Right hindlimb (tissue), 1 donor: ENCODE measurements at places on chromosomes 12 and 14.

GRCh38 chr14:90531497-90531896 lies 134.7 kb downstream of the CALM1 start:
- DNase-seq: no peak

DNA sequence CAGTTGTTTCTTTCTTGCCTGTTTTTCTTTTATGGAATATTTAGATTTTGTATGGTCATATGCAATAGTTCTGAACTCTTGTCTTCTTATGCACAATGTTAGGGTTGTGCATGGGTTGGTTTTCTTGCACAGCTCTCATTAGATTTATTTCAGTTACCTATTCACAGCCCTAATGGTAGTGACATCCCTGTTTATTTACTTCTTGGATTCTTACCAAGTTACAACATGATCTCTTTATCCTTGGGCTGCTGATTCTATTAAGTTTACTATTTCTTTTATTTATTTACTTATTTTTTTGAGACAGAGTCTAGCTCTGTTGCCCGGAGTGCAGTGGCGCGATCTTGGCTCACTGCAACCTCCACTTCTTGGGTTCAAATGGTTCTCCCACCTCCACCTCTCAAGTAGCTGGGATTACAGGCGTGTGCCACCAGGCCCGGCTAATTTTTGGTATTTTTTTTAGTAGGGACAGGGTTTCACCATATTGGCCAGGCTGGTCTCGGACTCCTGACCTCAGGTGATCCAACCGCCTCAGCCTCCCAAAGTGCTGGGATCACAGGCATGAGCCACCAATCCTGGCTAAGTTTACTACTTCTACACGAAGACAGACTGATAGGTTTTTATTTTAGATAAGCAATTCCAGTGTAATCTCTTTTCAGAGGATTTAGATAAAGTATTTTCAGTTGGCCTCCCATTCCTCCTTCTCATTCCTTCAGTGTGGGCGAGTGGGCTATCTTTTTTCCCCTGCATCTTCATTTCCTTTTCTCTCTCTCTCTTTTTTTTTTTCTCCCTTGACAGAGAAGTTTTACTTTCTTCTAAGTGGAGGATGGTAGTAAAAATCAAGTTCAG lies 395.1 kb upstream of the RGS6 start:
- DNase-seq: no peak

- peak; percentile 53 for DNase-seq
These were observed 8.9 kb downstream of the AJUBA start for GRCh38 chr14:22973217-22974032.

DNA sequence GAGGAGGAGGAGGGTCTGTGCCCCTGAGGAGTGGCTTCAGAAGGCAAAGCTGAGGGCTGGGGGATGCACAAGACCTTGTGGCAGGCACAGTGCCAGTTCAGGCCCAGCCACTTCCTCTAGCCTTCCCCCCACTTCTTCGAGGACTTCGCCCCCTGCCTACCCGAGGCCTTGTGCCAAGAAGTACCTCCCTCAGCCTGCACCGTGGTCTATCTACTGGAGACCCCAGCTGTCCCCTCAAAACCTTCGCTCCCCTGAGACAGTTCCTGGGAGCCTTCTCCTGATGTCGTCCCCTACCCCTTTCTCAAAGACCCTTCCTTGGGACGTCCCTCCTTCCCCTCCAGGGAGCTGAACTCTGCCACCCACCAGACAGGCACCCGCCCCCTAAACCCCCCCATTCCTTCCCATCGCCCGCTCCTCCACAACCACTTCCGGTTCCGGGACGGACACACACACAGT lies 604 bp downstream of the ZNF384 start:
- DNase-seq: no peak

DNA sequence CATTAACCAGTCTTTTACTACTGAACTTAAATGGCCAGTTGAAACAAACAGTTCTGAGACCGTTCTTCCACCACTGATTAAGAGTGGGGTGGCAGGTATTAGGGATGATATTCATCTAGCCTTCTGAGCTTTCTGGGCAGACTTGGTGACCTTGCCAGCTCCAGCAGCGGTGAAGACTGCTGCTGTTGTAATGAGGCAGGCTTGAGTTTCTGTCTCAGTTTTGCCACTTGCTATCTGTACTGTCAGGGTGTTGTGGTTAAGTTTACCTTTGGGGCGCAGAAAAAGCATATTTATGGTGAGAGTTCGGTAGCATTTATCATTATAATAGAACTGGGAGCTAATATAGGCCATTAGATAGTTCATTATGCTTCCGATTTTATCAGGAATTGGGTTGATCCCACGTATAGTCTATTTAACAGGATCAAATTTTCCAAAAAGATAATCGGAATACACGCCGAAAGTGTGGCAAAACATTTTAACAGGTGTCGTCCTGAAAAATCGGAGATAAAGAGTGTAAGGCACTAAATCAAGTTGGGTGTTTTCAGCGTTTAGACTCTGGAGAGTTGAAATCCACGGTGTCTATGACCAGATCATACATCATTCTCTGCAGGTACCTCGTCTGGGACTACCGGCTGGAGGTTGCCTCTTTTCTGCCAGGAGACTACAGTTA lies 688 bp upstream of the NECAP1 start:
- DNase-seq: no peak

DNA sequence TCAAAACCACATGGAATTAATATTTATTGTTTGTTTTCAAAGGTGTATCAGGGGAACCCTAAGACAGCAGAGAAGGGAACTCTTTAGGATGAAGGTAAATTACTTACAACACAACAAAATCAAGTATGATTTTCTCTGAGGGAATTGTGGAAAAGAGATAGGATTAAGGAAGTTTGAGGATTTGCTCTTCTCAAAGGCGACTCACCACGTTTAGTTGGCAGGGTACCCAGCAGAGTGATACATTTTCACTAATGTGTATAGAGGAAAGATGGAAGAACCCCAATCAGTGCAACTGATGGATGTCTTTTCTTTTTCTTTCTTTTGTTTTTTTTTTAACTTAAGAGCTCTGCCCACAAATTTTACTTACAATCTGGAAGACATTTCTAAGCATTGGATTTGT lies 499.2 kb downstream of the CCER1 start:
- DNase-seq: peak; percentile 17

- DNase-seq: no peak
These were observed 16.5 kb upstream of the TPCN1 start for GRCh38 chr12:113204804-113205203.

DNA sequence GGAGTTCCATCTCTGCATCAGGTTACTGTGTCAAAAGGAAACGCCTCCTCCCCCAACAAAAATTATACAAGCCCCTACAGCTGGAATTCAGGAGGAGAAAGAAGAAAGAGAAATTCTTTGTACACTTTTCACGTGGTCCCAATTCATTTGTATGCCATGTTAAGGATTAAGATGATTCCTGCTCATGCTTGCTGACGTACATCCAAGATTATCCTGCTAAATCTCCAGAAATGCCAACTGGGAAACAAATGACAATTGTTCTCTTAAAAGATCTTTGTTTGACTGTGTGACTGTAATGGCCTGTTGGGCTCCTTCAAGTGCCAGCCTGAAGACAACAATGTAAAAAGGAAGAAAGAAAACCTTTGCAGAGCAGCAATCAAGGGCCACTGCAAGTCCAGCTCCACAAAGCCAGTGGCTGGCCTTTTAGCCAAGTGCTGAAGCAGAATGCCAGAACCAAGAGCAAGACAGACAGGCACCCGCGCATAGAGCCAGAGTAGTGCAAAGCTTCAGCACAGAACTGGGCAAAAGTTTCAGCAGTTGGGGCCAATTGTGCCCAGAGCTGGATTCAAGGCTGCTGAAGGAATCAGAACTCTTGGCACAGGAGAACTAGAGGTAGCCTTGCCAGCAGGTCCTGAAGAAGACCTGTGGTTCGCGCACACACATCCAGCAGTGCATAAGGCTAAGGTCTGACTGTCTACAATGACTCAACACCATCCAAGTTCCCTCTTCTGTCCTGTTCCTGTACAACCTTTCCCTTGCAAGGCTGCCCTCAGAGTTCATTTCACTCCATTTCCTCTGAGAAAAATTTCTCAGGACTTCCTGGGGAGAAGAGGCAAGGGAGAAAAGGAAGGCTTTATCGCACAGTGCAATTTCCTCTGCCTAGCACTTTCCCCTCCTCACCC lies 209.7 kb upstream of the BMP4 start:
- no peak for DNase-seq
